ENCODE measurements at places on chromosomes 7 and 10. TPM values are rescaled to one million over a fixed set of nuclear protein-coding genes. Genes with fewer than 3 reads are reported as not detected.

Gene SUMF2
- 202 TPM for total RNA-seq

DNA sequence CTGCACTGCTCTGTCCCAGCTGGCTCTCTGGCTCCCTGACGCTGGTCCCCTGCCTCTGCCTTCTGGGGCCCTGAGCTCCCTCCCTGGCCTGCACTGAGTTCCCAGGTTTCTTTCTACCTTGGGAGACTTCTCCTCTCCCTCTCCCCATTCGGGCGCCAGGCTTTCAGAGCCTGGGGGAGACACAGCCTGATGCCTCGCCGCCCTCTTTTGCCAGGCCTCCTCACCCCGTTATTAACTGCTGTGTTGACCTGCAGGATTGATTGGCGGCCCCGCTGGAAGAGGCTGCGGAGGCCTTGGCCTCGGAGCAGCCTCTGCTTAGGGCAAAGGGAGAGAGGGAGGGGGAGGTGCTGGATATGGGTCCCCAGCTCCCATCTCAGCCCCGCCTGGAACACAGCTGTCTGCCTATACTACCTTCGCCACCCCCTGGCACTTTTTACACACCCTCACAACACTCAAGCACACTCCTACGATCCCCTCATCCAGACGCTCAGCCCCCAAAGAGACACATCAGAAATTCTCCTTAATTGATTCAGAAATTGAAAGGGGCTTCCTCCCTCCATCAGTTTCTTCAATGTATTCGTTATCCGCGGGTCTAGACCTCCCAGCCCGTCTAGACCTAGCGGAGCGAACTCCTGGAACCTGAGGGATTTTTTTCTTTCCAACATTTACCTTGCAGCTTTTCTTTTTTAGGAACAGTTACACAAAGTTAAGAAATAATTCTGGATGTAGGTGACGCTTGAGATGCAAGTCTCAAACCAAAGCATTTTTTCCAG is 7.1 kb upstream of the PAX2 start:
- DNase-seq: peak; percentile 81

- DNase-seq: no peak
These were observed 2.6 kb upstream of the SEC31B start for GRCh38 chr10:100522107-100522801.

Gene FAM149B1
- 24.9 TPM for total RNA-seq

- DNase-seq: no peak
These were observed 13.5 kb upstream of the PCGF5 start for GRCh38 chr10:91206837-91207474.

- no peak for DNase-seq
These were observed 551.8 kb downstream of the NXPH1 start for GRCh38 chr7:8985255-8985654.

- no peak for DNase-seq
These were observed 5.7 kb upstream of the R3HCC1L start for GRCh38 chr10:98128802-98129201.

GRCh38 chr10:11756766-11757315 is 14.7 kb downstream of the ECHDC3 start:
- no peak for DNase-seq

GRCh38 chr10:98086837-98087708 is 47.4 kb upstream of the R3HCC1L start:
- DNase-seq: no peak

DNA sequence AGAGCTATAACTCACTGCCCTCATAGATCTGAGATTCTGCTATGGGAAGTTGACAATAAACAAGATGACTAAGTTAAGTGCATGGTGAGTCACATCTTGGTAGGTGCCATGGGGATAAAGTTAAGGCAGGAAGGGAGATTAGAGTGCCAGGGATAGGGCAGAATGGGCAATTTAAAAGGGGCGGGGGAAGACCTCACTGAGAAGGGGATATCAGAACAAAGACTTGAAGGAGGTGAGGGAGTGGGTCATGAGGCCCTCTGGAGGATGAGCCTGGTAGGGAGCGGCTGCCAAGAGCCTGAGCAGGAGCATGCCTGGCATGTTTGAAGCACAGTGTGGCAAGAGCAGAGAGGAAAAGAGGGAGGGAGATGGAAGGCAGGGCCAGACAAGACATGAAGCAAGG is 34.8 kb upstream of the INMT start:
- no peak for DNase-seq

DNA sequence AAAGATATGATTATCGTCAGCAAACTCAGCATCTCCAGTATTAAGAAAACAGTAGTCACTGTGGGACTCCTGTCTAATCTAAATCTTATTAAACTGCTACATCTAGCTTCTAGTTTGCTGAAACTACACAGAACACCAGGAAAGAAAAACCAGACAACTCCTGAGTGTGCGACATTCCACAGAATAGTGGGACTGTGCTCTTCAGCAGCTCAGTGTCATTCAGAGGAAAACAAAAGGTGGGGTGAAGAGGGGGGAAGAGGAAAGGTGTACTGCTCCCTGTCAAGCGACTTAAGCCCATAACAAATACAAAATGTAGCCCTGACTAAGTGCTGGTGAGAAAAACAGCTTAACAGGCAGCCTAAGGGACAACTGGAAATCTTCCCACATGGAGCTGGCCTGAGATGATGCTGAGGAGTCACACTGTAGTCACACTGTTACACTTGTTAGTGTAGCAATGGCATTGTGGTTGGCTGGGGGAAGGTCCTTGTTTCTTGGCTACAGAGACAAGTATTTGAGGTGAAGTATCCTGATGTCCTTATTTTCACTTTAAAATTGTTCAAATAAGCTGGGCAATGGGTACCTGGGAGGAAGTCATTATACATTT is 135.5 kb downstream of the USP6NL start:
- no peak for DNase-seq

Gene GDF10
- 1.1 TPM for total RNA-seq

Gene JCAD
- 27.1 TPM for total RNA-seq

- DNase-seq: no peak
These were observed 40.6 kb downstream of the GSDME start for GRCh38 chr7:24716480-24717246.

GRCh38 chr10:123069246-123069986 is 60.6 kb downstream of the ACADSB start:
- DNase-seq: no peak

DNA sequence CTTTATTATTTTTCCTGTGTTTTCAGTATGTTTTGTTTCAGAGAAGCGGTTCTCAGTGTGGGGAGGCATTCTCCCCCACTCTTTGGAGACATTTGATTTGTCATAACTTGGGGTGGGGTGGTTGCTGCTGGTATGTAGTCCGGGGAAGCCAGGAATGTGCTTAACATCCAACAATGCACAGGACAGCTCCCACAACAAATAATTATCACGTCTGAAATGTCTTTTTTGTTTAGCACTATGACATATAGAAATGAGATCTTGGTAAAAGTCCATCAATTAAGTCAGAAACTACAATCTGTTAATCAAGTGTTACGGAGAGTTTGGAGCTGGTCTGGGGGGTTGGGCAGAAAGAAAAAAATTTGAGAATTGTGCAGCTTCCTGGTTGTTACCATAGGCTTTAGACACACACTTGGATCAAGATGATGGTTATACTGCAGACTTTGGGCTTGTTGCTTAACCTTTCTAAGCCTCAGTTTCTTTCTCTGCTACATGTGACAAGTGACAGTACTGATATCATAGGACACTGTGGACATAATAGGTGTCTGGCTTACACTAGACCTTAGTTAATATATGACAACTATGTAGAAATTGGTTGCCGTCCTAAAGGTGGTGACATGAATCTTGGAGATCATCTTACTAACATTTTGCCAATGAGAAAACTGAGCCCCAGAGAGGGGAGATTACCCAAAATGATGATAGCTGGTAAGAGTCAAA is 113.7 kb downstream of the LRMDA start:
- DNase-seq: no peak

Gene SSC4D
- 2.1 TPM for total RNA-seq

DNA sequence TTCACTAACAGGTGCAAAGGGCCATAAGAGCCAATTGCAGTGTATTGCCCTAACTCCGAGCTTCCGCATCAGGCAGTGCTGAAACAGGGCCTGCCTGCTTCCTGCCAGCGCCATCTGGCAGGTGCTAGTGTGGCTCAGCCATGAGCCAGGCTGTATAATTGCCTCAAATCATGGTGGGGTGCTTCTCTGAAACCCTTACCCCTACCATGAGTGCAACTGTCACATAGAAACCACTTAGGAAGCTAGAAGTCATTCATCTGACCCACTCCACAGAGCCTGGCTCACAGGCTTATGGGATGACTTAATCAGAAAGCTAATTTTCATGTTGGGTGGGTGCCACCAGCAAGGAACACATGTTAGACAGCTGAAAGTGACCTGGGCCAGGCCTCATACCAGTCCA is 133.3 kb upstream of the LAMB4 start:
- DNase-seq: no peak

Gene GDF2
- not detected for total RNA-seq

- no peak for DNase-seq
These were observed 21.9 kb downstream of the PSAP start for GRCh38 chr10:71829171-71829570.

GRCh38 chr10:104683567-104683966 is 42.5 kb downstream of the SORCS3 start:
- DNase-seq: no peak

Gene KCND2
- total RNA-seq: 0.19 TPM

All from kidney (tissue), 22 donors.